T-helper 17 cell (primary cell): ENCODE measurements at places on chromosomes 1 and 21.

GRCh38 chr1:83065952-83066727, 932.8 kb downstream of the TTLL7 start:
- H3K27ac ChIP-seq = no peak overlapping the region
- no peaks in the 10 kb centered on the region for H3K36me3 ChIP-seq
- no peaks in the 10 kb centered on the region for H3K27me3 ChIP-seq
- DNase-seq = no peak
- peaks cover 11% of the 10 kb centered on the region for H3K4me1 ChIP-seq
- no peak overlapping the region for H3K4me3 ChIP-seq

DNA sequence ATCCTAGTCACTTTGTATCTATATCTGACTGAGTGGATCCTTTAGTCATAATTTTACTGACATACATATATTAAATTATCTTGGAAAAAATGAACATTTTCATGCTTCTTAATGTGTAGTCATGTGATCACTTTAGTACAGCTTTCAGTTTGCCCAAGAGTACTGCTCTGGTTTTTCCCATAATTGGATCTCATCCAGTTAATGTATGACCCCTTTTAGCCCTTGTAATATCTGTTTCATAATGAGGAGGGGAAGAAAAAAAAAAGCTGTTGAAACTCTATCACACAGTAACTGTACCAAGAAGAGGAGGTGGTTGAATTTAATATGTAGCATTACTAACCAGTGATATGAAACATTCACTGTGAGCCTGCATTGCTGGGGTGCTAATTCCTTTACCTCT, 328.7 kb downstream of the PTPRC start:
- no peak overlapping the region for H3K4me3 ChIP-seq
- H3K27ac ChIP-seq = no peak overlapping the region
- H3K4me1 ChIP-seq = peaks cover 7% of the 10 kb centered on the region
- H3K27me3 ChIP-seq = no peaks in the 10 kb centered on the region
- H3K36me3 ChIP-seq = peaks cover 2% of the 10 kb centered on the region

GRCh38 chr21:22925032-22925431, 1926.8 kb downstream of the NCAM2 start:
- no peaks in the 10 kb centered on the region for H3K36me3 ChIP-seq
- H3K4me3 ChIP-seq = no peak overlapping the region
- H3K27ac ChIP-seq = no peak overlapping the region
- H3K27me3 ChIP-seq = no peaks in the 10 kb centered on the region
- no peak for DNase-seq

- no peak overlapping the region for H3K4me3 ChIP-seq
- H3K27me3 ChIP-seq = no peaks in the 10 kb centered on the region
- H3K36me3 ChIP-seq = no peaks in the 10 kb centered on the region
- no peak overlapping the region for H3K27ac ChIP-seq
- DNase-seq = no peak
Measured at GRCh38 chr1:59401581-59401980, 104.7 kb downstream of the FGGY start.

DNA sequence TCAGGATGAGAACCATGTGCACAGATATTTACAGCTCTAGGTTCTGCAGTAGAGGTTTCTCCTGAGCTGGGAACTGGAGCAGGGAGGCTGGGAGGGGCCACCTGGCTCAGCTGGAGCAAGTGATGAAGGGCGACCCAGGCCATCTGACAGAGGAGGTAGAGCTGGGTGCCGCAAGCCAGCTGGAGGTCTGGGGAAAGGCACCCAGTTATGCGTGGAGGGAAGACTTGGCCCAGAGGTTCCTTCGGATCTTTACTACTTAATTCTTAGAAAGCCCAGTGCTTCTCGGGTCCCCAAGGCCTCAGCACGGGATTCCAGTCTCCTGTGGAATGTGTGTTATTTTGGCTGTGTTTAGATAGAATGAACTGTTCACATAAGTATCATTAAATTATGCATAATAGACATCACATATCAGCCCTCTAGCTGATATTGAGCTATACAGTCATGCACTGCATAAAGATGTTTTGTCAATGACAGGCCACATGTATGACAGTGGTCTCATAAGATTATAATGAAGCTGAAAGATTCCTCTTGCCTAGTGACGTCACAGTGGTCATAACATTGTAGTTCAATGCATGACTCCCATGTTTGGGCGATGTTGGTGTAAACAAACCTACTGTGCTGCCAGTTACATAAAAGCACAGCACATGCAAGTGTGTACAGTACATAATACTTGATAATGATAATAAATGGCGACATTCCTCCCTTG, 245.1 kb downstream of the RHOU start:
- H3K36me3 ChIP-seq = peaks cover 8% of the 10 kb centered on the region
- no peak overlapping the region for H3K4me3 ChIP-seq
- no peak for DNase-seq
- peaks cover 13% of the 10 kb centered on the region for H3K4me1 ChIP-seq
- no peak overlapping the region for H3K27ac ChIP-seq
